Activated T-cell treated with anti-CD3 and anti-CD28 coated beads for 24 hours (primary cell): ENCODE measurements at places on chromosomes 12 and 14.
A peak's percentile ranks its signal among the peaks of the same experiment; 100 is the strongest.

DNA sequence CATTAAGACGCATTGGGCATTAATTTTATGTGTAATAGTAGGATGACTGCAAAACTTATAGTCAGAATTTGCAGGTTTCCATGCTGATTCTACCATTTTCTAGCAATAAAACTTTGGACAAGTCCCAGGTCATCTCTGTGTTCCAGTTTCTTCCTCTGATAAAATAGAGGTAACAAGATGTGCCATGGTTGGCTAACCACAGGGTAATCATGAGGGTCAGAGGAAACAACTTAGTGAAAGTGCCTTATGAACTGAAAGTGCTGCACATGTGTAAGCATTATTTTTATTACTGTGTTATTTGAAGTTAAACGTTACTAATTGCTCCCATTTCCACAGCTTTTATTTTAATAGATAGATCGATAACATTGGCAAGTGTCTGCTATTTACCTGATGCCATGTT is 21.1 kb downstream of the SMCO2 start:
- no peak for DNase-seq

GRCh38 chr14:65294816-65295215 is 117.7 kb upstream of the FUT8 start:
- DNase-seq = no peak

- DNase-seq = no peak
Observed at GRCh38 chr12:48175613-48176416, 7.6 kb upstream of the CCDC184 start.

DNA sequence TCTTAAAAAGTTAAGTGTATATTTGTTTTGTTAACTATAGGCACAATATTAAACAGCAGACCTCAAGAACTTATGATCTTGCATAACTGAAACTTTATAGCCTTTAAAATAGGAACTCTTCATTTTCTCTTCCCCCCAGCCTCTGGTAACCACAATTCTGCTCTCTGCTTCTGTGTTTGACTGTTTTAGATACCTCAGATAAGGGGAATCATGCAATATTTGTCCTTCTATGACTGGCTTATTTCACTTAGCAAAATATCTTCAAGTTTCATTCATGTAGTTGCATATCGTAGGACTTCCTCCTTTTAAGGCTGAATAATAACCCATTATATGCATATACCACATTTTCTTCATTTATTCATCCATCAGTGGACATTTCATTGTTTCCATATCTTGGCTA is 131.3 kb downstream of the PTPRO start:
- no peak for DNase-seq

DNA sequence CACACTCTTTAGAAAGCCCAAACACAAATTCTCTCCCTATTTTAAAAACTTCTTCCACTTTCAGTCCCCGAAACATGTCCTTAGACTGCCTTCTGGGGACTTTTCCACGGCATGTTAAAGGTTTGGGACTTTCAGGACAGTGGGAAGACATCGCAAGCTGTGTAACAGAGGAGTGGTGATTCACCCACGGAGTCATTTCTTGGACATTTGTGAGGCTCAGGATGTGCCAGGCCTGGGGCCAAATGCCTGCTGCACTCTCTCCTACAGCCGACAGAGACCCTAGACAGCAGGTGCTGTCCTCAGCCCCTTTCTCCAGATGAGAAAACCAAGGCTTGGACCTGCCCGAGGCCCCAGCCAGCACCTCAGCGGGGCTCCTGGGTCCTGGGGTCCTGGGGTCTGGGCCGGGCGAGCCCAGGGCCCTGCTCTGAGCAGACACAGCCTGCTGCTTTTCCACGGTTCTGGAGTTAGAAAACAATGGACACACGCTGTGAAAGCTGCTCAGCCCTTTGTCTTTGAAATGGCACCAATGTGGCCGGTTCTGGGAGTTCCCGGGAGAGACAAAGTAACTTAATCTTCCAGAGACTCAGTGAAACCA is 370.2 kb upstream of the SFSWAP start:
- no peak for DNase-seq

DNA sequence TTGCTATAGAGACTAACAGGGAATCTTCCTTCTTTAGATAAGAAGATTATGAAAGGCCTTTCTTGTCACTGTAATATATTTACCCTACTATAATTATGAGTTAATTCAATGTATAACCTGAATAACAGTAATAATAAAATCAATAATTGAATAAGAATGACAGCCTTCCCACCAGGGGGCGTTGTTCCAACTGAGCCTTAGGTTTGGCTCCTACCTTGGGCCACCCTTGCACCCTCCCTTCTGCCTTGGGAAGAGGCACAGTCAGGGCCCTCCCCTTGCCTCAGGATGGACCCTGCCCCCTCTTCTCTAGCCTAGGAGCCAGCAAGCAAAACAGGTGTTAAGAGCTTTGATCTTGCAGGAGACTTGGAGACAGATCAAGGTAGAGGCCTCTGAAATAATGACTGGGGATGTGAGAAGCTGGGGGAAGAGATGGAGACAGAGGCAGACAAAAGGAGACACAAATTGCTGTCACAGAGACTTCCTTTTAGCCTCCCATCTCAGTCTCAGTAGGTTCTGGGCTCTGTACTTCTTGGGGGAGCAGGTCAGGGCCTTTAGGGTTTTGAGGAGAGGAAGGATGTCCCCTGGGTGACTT is 40.1 kb upstream of the CISTR start:
- peak; percentile 3 for DNase-seq

GRCh38 chr14:75837151-75837787 is 144.5 kb downstream of the TGFB3 start:
- no peak for DNase-seq

GRCh38 chr12:78002878-78003277 is 172.2 kb downstream of the NAV3 start:
- DNase-seq = no peak

DNA sequence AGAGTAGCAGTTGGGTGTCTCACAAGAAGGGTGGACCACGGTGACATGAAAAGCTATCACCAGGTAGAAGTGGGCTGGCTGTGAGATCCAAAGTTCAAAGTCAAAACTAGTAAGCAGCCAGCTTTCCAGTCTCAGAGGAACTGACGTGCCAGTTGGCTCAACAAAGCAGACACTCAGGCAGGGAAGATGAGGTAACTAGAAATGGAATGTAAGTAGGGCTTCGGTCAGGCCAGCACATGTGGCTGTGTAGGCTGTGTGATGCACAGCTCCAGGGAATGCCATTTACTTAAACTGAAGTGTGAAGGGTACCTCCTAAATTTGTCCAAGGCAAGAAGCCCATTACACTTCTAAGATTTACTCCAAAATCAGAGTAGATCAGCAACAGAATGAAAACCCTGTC is 43.6 kb downstream of the PTPRR start:
- no peak for DNase-seq

DNA sequence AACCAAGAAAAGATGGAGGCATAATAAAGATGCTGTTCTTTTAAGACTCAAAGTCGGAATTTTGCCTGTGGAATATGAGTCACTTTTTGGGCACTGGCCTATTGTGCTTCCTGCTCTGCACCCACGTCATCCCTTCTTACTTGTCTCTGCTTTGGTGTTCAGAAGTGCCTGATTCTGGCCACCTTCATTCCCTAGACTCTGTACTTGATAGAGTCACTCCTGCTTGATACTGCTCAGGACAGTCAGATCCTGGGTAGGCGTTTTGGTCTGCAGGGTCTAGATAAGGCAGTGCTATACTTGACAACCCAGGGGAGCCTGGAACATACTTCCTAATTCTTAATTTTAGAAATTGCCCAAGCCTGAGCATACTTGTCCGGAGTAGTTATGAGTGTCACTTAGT is 1.9 kb downstream of the LRRK2 start:
- no peak for DNase-seq

- no peak for DNase-seq
Observed at GRCh38 chr12:129662234-129662633, 241.6 kb downstream of the TMEM132D start.

DNA sequence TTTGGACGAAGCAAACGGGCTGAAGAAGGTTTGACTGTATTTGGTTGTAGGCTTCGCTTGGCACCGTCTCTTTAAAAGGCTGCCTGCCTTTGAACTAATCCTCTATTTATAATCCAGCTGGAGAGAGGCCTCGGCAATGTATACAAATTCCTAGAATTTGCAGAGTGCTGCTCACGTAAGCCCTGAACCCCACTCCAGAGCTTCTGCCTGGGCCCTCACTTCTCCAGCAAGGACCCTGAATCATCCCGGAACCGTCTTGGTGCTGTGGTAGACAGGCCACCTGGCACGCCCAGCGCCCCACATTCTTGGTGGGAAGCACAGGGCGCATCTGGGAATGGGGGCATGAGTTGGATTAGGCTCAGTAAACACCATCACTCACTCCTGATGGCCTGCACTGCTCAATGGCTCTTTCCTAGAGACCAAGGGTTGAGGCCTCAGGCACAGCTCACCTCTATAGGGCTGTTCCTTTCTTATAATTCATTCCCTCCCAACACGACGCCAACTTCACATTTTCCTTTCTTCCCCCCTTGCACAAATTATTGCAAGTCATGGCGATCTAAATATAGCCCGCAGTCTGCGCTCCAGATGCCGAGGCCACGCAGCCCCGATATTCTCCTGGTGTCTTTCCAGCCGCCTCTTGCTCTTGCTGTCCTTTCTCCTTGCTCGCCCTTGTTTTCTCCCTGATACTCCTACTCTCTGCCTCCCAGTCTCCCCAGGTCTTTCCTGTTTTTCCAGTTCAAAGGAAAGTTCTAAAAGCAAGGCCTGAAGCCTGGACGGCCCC is 141.0 kb downstream of the ZFP36L1 start:
- no peak for DNase-seq

DNA sequence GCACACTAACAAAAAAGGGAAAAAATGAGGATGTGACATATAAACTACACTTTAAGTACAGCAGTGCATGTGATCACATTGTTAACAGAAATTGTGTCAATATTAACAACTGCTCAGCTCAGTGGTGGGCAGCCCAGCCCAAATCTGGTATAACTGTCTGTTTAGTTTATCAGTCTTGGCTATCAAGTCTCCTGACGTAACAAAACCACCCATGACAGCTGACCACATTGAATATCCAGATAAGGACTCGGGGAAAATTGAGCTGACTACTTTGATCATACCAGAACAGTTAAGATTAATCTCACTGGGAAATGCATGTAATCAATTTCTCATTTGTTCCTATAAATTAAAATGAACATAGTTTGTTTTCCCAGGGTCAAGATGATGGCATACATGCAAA is 396.6 kb downstream of the SNAPC1 start:
- no peak for DNase-seq

DNA sequence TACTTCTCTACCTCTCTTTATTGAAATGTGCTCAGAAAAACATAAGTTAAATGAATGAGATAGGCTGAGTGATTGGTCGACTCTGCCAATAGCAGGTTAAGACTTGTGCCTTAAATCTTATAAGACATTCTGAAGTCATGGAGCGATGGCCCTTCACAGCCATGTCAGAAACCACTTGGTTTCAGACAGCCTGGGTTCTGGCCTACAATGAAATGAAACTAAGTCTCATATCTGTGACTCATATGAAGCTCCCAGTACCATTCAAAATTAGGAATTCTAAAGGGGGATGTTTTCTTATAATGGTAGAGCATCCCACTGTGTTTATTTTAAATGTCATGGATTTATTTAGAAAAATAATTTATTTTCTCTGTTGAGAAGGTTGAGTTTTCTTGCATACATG is 42.6 kb downstream of the PLXNC1 start:
- no peak for DNase-seq

DNA sequence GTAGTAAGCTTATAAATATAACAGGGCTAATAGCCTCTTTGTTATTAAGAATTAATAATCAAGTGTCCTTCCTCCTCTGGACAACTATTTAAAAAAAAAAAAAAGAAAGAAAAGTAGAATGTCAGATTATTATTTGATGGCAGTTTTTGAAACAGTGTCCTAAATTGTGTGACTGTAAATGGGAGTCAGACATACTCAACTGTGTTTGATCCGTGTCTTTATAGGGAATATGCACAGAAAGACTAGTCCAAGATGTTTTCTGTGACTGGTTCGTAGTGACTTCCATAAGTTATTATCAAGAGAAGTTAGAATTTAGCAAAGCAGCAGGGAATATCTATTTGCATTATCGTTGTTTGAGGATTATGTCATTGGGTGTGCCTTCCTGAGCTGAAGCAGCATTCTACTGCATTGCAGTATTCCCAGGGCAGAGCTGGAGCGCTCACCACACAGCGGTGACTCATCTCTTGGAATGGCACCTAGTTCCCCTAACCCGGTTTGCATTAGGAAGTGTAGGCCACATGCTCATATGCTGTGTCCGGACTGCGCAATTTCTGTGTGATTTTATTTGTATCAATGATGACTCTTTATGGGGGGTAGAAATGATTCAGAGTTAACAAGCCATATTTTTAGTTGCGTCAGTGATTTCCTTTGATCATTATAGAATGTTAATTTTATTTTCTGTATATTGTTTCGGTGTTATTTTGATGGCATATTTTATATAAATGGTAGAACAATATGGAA is 7.9 kb downstream of the DYNC1H1 start:
- DNase-seq = no peak

GRCh38 chr12:46266382-46266791 is 2.5 kb downstream of the SLC38A1 start:
- DNase-seq = no peak
